Daoy (cell line): ENCODE measurements at places on chromosomes 1 and 21. TPM values are rescaled to one million over a fixed set of nuclear protein-coding genes. Genes with fewer than 3 reads are reported as not detected.

GRCh38 chr1:113035086-113035485 lies 37.9 kb upstream of the LRIG2 start:
- DNase-seq = peak; percentile 83

- DNase-seq = peak; percentile 55
These were observed 3.6 kb downstream of the NIBAN1 start for GRCh38 chr1:184970691-184971161.

- no peak for DNase-seq
These were observed 30.2 kb downstream of the ERO1B start for GRCh38 chr1:236251587-236251986.

GRCh38 chr1:86468501-86468977 lies at the start of gene CLCA1:
TSS of gene CLCA1 (plus strand) at chr1:86468927. CDS start at chr1:86468972, 45 bp downstream.
- DNase-seq = no peak

DNA sequence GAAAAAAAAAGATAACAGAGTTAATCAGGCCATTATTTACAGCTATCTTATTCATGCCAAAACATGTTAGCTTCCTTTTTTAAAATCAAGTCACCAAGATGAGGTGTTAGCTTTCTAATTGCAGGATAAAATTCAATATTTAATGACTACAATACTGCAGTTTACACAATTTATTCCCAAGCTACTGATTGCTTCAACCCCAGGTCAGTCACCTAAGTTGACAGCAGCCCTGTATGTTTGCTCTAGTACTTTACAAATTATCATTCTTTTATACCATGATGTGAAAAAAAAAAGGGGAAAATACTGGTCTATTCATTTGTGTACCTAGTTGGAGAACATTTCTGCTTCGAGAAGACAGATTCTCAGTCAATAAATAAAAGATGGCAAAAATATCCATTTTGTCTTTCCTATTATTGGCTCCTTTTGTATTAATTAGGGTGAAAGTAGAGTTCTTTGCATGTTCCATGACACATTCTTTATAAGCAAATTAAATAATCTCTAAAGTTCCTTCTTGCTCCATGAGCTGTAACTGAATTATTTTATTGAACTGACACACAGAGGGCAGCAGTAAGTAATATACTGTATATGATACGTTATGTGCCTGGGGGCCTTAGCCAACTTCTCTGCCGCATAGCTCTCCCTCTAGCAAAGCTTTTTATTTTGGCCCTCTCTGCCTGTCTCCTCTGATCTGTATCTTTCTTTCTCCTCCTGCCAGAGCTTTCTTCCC lies 48.0 kb downstream of the DIPK1A start:
- no peak for DNase-seq

DNA sequence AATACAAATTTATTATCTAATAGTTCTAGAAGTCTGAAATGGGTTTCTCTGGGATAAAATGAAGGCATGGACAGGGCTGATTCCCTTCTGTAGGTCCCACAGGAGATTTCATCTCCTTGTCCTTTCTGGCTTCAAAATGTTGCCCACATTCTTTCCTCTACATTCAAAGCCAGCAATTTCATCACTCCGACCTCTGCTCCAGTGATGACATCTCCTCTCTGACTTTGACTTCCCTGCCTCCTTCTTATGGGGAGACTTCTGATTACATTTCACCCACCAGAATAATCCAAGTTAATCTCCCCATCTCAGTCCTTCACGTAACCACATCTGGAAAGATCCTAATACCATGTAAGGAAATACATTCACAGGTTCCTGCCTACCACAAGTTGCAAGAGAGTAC lies 358.0 kb upstream of the C1orf87 start:
- DNase-seq = no peak

- DNase-seq = peak; percentile 61
These were observed 66.6 kb downstream of the BCAR3 start for GRCh38 chr1:93614986-93615581.

DNA sequence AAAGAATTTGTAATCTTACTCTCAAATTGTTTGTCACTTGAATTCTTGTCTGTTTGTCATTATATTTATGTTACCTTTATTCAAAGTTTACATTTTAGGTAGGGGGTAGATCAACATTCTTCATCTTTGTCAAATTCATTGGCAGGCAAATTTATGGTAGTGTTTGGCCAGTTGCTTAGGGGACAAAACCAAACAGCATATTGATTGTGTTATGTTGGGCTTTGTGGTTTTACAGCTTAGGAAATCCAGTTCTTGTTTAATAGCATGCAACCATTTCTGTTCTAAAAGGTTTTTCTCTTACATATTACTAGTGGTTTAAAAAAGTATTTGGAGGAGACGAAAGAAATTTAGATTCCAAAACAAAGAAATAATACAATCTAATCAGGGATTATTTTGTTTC lies 91.4 kb downstream of the HMCN1 start:
- DNase-seq = no peak

- no peak for DNase-seq
These were observed 14.1 kb downstream of the XKR8 start for GRCh38 chr1:27973771-27974416.

DNA sequence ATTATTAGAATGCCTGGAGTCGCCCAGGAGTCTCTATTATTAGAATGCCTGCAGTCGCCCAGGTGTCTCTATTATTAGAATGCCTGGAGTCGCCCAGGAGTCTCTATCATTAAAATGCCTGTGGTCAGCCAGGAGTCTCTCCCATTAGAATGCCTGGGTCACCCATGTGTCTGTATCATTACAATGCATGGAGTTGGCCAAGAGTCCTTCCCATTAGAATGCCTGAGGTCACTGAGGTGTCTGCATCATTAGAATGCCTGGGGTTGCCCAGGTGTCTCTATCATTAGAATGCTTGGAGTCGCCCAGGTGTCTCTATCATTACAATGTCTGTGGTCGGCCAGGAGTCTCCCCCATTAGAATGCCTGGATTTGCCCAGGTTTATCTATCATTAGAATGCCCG lies 66.9 kb downstream of the RNF187 start:
- DNase-seq = no peak

DNA sequence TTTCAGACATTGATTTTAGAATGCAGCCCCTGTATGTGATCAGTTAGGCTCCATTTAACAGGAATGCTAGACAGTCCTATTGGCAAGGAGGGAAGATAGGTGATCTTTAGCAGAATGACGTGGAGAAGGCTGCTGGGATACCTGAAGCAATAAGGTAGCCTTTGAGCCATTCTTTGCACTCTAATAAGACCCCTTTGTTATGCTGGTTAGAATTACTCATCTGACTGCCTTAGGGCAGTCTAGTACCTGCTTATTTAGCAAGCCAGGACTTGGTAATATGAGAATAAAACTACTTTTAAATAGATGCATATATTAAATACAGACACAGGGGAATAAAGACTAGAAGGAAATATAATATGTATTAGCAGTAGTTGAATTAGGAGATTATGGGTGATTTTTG lies 29.1 kb downstream of the NGF start:
- DNase-seq = no peak

- DNase-seq = no peak
These were observed 25.3 kb downstream of the WLS start for GRCh38 chr1:68206848-68207689.

DNA sequence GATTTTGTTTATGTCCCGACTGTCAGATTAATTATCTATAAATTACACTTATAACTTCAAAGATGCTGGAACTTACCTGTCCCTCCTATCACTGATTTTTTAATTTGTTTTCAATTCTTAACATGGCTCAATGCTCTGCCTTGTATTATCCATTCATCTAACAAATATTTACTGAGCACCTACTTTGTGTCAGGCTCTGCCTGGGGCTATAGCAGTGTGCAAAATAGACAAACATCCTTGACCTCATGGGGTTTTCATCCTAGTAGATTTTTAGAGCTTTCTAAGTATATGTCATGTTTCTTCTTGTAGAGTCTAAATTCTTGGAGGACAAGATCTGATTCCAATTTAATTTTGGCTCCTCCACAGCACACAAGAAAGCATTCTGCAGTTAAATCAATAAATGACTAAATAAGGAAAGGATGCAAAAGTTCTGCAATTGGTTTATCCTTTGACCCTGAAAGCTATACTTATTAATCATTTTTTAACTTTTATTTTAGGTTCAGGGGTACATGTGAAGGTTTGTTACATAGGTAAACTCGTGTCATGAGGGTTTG lies 10.8 kb upstream of the SMYD2 start:
- DNase-seq = no peak

DNA sequence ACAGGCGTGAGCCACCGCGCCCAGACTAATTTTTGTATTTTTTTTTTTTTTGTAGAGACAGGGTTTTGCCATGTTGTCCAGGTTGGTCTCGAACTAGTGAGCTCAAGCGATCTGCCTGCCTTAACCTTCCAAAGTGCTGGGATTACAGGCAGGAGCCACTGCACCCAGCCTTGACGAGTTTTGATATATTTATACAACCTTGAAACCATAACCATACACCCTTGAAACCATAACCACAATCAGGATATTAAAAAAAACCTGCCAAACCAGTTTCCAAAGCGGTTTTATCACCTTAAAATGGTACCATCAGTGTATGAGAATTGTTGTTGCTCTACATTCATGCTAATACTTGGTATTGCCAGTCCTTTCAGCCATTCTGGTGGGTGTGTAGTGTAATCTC lies 3.7 kb upstream of the PHACTR4 start:
- no peak for DNase-seq

DNA sequence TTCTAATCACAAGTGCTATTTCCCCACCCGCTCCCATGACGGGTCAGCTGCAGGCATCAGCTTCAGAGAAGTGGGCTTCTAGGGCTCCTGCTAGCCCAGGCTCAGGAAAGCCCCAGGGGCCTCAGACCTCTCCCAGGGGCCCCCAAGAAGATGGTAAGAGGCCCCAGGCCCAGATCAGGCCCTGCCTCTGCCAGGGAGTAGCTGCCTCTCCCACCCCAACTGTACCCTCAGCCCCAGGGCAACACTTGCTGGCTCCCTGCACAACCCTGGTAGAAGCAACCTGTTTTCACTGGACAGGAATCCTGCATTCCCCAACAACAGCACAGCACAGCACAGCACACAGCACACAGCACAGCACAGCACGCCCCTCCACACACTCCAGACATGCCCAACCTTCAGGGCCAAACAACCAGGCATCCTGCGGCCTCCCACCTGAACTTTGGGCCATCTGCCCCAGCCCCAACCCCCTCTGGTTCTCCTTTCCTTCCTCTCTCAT lies 6.5 kb downstream of the BLACAT1 start:
- no peak for DNase-seq

DNA sequence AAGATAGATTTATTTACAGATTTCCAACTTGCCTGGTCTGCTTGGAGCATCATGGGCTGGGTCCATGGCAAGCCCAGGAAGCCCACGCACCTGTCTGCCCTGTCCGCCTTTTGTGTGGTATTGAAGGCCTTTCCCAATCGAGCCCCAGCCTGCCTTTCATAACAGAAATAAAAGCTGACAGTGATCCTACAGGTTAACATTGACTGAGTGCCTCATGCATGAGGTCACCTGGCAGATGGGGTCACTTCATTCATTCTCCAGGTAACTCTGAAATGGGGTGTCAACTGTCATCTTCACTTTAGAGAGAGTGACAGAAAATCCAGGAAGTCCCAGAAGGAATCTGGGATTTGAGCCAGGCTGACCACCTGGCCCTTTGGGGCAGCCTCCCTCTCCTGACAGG lies 36.3 kb upstream of the CASZ1 start:
- no peak for DNase-seq

- DNase-seq = no peak
These were observed 126.9 kb upstream of the PLPPR5 start for GRCh38 chr1:99131546-99131945.

- no peak for DNase-seq
These were observed 65.6 kb upstream of the USP24 start for GRCh38 chr1:55280731-55281130.

DNA sequence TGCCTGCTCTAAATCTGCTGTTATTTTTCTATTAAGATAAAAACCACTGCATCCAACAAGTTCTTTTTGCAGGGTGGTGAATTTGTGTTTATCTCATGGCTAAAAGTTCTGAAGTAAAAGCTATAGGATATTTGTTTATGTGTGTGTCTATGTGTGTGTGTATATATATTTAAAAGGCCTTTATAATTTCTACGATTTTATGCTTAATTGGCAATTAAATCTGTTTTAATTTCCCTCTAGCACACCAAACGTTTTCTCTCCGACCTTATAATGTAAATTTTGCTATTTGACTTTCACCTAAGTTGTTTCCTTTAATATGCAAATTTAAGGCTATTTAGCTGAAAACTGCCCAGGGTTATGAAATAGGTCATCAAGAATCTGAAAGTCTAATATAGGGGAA lies 19.8 kb upstream of the HPDL start:
- DNase-seq = no peak

- DNase-seq = no peak
These were observed 147.8 kb downstream of the SLC45A1 start for GRCh38 chr1:8465692-8466091.

- DNase-seq = no peak
These were observed 163.6 kb downstream of the PAPPA2 start for GRCh38 chr1:176626572-176627061.

GRCh38 chr1:1542766-1543705 lies 2.6 kb upstream of the TMEM240 start:
- no peak for DNase-seq

Gene CD53
- 0.21 and 0.46 TPM in 2 replicates for total RNA-seq

Gene PDC
- total RNA-seq = not detected in 2 replicates

Gene FLG2
- total RNA-seq = not detected in 2 replicates

Gene TMEM240
- total RNA-seq = 0.11 TPM in 1 of 2 replicates, not detected in the other

Gene AZIN2
- 2.4 and 8.9 TPM in 2 replicates for total RNA-seq

Gene CDC7
- total RNA-seq = 26.2 and 29.0 TPM in 2 replicates

Gene FOXD3
- total RNA-seq = 0.12 and 3.4 TPM in 2 replicates

Gene CD5L
- not detected in 2 replicates for total RNA-seq

Gene LRRN2
- total RNA-seq = 0.36 and 0.69 TPM in 2 replicates

Gene ATP8B2
- total RNA-seq = 31.6 and 41.7 TPM in 2 replicates

Gene CCDC190
- 1.4 and 2.7 TPM in 2 replicates for total RNA-seq

Gene PRR9
- total RNA-seq = 0.11 TPM in 1 of 2 replicates, not detected in the other

Gene ADCY10
- not detected in 2 replicates for total RNA-seq

Gene CLCA4
- total RNA-seq = not detected in 2 replicates
